ENCODE measurements at places on chromosomes 7 and 10. TPM values are rescaled to one million over a fixed set of nuclear protein-coding genes. Genes with fewer than 3 reads are reported as not detected.
A peak's percentile ranks its signal among the peaks of the same experiment; 100 is the strongest.

The ITIH5 gene
- total RNA-seq: not detected

DNA sequence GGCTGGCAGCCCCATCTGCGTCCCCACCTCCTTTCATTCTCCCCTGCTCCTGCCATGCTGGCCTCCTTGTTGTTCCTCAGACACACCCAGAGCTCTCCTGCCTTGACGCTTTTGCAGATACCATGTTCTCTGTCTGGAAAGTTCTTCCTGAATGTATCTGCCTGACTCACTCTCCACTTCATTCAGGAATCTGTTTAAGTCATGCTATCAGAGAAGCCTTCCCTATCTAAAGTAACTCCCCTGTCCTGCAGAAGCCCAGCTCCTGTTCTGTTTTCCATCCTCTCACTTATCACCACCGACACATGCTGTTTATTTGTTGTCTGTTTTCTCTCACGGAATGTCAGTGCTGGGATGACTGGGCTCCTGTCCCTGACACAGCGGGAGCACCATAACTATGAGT, 82.0 kb downstream of the AFAP1L2 start:
- no peak overlapping the region for H3K4me3 ChIP-seq
- DNase-seq: no peak
- H3K27me3 ChIP-seq: peaks cover 4% of the 10 kb centered on the region
- no peak overlapping the region for H3K27ac ChIP-seq
- no peaks in the 10 kb centered on the region for H3K36me3 ChIP-seq

DNA sequence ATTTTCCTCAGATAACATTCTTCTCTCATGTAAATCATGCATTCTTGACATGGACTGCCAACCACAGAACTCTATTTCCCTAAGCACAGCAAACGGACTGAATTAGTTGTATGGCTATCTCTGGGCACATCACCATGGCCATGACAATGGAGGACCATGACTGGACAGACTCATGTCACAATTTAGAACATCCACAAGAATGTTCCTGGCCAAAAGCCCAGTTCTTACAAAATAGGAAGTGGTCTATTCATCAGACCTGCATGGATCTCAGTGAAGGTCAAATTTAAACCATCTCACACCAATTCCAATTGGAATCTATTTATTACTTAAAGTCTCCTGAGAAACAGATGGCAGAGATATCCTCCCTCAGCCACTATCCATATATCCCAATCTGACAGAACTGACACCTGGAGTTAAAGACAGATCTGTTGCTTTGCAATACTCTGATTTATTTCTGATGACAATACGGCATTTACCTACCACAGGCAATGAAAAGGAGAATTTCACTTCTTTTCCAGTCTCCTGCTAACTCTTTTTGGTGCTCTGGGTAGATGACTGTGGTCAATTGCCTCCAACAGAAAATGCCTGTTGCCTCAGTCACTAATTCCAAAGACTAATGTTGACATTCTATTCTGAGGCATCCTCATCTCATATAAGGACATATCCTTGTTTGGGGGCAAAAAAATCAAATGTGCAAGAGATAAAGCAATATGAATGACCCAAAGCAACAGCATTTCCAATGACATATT, 254.8 kb downstream of the HTR7 start:
- no peaks in the 10 kb centered on the region for H3K4me1 ChIP-seq
- H3K27me3 ChIP-seq: no peaks in the 10 kb centered on the region
- no peaks in the 10 kb centered on the region for H3K36me3 ChIP-seq
- no peak overlapping the region for H3K4me3 ChIP-seq
- no peak for DNase-seq

GRCh38 chr7:475951-476441, 43.6 kb downstream of the PDGFA start:
- H3K36me3 ChIP-seq: no peaks in the 10 kb centered on the region
- H3K27me3 ChIP-seq: peaks cover 2% of the 10 kb centered on the region
- no peaks in the 10 kb centered on the region for H3K4me1 ChIP-seq
- H3K27ac ChIP-seq: no peak overlapping the region
- H3K4me3 ChIP-seq: no peak overlapping the region

DNA sequence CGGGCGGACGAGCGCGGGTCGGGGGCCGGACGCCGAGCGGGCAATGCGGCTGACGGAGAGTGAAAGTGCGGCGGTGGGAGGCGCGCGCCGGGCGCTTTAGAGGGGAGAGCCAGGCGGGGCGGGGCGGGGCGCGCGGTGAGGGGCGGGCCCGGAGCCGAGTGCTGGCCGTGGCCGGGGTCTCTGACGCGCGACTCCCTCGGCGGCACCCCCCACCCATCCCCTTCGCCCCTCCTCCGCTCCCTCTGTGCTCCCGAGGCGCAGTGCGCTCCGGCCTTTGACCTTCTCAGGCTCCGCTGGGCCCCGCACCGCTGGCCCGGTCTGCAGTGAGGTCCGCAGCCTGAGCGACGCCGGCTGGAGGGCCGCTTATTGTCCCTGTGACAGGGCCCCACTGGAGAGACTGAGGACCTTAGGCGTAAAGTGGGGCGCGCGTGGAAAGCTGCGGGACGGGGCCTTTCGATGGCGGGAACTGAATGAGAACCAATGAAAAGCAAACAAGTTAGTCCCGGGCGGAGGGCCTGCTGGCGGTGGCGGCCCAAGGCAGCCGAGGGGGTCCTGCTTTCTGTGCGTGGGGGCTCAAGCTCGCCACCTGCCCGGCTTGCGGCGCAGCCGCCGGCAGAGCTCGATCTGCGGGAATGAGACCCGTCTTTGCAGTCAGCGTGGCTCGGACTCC, at the start of gene CXCL12:
Gene CXCL12, minus strand, starts transcription at position 72 of the 670 bp plus-strand sequence. CDS start 92 bp downstream, outside the sequence.
- peak within 1 kb of the TSS; percentile 66 for H3K4me3 ChIP-seq
- H3K27me3 ChIP-seq: peaks cover 36% of the 10 kb centered on the region
- H3K27ac ChIP-seq: no peak within 1 kb of the TSS
- no peaks in the 10 kb centered on the region for H3K4me1 ChIP-seq
